Head of caudate nucleus (tissue), 42 donors: ENCODE measurements at places on chromosomes 7 and 10.

DNA sequence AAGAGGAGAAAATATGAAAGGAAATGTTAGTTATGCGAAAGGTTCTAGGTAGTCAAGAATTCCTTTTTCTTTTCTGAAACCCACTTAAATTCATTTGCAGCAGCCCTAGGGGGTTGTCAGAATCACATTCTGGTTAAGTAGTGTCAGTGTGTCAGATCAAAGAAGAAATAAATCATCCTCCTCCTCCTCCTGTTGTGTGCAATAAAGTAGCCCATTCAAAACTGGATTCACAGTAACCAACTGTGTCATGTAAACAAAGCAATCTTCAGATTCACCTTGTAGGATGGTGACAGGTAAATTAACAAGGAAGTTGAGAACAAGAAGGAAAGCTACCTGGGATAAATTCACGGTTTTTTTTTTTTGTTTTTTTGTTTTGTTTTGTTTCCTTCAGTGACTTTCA lies 127.5 kb downstream of the NSUN6 start:
- no peak for DNase-seq

- DNase-seq, result no peak
These were observed 456 bp upstream of the ACHE start for GRCh38 chr7:100895956-100896731.

GRCh38 chr7:158134824-158135223 lies 452.8 kb downstream of the PTPRN2 start:
- no peak for DNase-seq

DNA sequence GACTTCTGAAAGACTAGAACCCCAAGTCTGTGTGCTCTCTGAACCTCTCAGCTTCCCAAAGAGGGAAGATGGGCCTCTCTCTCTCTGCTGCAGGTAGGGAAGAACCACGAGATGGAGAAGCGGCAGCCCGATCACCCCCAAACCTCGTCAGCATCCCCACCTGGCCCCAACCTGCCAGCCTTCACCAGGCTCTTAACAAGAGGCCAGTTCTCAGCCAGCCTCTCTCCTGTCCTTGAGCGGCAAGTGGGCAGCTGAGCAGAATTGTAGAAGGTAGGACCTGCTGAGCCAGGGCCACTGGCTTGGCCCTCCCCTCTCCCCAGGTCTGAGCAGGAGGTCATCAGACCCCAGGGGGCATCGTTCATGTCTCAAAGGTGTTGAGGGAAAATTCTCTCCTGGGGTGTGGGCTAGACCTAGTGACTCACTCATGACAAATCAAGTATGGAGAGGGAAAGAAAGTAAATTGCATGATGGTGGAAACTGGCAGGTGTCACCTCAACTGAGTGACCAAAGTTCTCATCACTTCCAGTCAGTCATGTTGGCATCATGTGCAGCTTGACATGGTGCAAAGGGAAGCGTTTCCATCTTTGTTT lies 92.0 kb upstream of the GPR26 start:
- DNase-seq, result no peak

- DNase-seq, result no peak
These were observed 60.3 kb downstream of the AHCYL2 start for GRCh38 chr7:129285111-129285510.

DNA sequence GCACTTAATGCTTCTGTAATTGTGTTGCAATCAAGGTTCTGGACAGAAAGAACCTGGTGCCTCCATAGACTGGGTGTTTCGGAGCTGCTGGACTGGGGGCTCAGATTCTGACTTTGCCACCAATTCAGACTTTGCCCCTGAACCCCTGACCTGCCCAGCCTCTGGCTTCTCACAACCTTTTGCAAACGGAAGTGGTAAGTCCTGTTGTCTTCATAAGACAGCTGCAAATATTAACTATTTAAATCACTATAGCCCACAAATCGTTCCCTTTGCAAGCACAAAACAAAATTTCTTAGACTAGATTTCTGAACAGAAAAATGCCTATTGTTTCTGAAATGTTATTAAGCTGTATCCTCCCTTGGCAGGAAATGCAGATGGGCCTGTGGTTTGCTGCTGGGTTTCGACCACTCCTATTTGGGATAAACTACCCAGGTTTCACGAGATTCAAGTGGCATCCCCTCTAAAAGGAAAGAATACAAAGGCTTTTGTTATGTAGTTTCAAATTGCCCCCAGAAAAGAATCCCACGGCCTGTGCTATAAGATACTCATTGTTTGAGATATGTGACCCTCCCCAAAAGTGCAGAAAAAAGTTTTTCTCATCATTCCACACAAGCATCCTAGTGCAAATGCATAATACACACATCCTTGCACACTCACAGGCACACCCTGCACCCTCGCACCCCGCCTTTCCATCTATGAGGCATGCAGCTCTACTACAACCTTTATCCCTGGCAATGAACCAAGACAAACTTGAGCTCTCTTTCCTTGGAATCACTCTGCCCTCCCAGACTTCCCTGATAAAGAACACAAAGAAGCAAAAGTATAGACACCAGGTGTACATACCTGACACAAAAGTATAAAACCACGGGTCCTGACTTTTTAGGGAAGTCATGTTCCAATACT lies 209.1 kb downstream of the PRPF18 start:
- DNase-seq, result no peak

- DNase-seq, result peak; percentile 9
These were observed 44.2 kb downstream of the CAMK2B start for GRCh38 chr7:44280993-44281721.

- DNase-seq, result no peak
These were observed 59.9 kb downstream of the SLC29A4 start for GRCh38 chr7:5342631-5343030.

GRCh38 chr7:55521917-55522902 lies 50.1 kb downstream of the VOPP1 start:
- no peak for DNase-seq

- no peak for DNase-seq
These were observed 727 bp downstream of the RET start for GRCh38 chr10:43077421-43078171.

DNA sequence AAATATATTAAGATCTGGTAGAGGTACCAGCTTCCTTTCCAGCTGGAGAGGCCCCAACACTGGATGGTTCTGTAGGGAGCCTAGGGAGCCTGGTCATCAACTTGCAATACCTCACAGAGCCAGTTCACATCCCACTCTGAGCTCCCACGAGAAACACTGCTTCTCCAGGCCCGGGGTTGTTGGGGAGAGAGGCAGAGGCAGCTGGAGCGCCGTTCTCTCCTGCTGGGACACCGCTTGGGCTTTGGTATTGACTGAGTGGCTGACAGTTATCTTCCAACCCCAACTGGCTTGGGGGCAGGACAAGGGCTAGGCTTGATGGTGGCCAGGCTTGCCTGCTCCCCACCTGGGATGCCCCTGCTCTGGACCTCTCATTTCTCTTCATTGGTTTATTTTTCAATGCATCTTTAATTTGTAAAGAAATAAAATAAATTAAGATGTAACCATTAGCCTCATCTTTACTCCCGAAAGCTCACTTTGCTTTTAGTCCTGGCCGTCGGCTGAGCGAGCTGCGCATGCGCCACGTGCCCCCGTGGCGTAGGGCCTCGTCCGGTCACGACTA lies 10.0 kb upstream of the CHCHD1 start:
- DNase-seq, result peak; percentile 90

DNA sequence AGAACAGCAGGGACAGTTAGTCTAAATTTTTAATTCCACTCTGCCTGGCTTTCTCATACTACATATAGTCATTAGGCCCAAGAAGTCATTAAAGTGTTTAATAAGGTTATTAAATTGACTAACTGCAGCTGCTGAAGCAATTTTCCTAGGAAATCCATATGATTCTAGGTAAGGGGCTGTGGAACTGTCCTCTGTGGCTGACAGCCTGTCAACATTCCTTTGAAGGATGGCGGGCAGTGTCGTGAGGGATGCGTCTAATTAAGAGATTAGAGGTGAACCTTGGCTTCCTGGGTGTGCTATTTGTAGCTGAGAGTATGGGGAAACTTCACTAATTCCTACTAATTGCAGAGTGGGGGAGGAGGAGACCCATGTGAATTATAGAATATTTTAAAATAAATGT lies 64.6 kb downstream of the SNX10 start:
- no peak for DNase-seq

GRCh38 chr7:22137026-22137425 lies 191.3 kb upstream of the CDCA7L start:
- DNase-seq, result no peak

DNA sequence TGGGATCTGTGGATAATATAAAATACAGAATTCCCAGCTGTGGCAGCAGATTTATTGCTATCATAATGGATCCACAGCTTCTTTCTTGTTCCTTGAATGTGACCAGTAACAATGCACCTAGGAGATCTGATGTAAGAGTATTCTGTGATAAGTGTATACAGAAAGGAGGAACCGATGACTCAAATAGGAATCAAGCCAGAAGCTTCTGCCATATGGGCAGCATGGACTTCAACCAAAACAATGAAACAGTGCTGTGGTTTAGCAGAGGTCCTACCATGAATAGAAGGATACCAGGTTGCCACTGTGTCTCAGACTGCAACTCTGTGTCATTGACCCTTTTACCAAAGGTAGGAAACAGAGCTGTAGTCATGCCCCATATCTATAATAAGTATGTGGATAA lies 81.8 kb downstream of the PTPRZ1 start:
- DNase-seq, result no peak

GRCh38 chr7:134778941-134779740 lies at the start of gene CALD1:
Gene CALD1, plus strand, starts transcription at chr7:134779634. Its CDS starts 88,100 bp downstream, at chr7:134867734.
- peak; percentile 59 for DNase-seq

DNA sequence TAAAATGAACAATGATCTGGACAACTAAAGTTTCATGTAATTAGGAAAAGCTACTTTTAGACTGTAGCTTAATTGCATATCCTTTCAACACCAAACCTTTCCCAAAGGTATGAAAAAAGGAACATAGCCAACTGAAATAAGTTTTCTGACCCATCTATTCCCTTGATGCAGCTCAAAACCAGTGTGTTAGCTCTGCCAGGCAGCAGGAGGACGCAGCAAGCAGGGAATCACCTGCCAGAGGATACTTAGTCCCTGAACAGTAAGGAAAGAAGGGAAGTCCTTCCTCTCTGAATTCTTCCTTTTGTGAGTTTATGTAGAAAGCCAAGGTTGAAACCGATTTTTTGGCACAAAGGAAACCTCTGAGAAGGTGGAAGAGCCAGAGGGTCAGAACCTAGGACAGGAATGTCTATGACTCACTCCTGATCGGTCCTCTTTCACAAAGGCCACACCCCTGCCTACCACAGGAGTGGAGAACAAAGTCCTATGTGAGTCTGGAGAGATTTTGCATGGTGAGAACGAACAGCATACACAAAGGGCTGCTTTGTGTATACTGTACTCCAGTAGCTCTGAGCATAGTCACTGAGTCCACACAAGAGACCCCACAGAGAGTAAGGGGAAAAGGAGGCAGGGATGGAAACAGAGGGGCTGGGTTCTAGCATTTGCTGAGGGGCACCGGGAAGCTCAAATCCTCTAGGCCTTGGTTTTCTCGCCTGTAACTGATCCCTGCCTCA lies 68.8 kb upstream of the GSDME start:
- DNase-seq, result no peak

DNA sequence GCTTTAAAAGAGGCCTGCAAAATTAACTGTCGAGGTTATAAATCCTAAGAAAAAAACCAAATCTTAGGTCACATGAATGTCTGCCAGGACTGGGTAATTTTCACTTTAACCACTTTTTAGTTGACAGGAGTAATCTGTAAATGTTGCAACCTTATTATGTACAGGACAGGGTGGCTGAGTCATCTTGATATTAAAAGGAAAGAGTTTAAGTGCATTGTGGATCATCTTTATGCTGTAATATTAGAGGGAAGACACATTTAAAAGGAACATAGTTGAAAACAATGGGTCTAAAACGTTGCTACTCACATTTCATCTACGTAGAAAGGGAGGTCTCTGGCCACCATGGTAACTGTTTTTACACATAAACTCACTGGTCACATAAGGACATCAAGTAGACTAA lies 115.5 kb downstream of the LSMEM1 start:
- no peak for DNase-seq

- no peak for DNase-seq
These were observed 18.3 kb downstream of the STEAP1B start for GRCh38 chr7:22481726-22482125.

DNA sequence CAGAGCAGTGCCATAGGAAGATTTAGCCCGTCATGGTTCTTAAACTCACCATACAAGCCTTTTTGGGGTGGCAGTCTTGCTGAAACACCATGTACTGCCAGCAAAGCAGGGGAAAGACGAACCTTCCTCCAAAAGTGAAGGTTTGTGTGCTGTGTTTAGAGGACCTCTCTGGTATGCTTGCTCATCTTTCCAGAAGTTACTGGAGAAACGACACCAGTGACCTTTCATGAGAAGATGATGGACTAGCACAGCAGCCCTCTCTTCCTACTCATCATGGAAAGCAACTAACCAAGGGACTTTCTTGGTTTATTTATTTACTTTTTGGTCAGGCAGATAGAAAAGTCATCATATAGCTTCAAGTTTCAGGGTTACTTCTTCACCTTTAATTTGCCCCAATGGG lies 247.4 kb downstream of the PTEN start:
- DNase-seq, result no peak

GRCh38 chr7:157433628-157434027 lies 96.8 kb downstream of the DNAJB6 start:
- no peak for DNase-seq

GRCh38 chr7:29565982-29566746 lies 2.5 kb downstream of the PRR15 start:
- DNase-seq, result peak; percentile 21

DNA sequence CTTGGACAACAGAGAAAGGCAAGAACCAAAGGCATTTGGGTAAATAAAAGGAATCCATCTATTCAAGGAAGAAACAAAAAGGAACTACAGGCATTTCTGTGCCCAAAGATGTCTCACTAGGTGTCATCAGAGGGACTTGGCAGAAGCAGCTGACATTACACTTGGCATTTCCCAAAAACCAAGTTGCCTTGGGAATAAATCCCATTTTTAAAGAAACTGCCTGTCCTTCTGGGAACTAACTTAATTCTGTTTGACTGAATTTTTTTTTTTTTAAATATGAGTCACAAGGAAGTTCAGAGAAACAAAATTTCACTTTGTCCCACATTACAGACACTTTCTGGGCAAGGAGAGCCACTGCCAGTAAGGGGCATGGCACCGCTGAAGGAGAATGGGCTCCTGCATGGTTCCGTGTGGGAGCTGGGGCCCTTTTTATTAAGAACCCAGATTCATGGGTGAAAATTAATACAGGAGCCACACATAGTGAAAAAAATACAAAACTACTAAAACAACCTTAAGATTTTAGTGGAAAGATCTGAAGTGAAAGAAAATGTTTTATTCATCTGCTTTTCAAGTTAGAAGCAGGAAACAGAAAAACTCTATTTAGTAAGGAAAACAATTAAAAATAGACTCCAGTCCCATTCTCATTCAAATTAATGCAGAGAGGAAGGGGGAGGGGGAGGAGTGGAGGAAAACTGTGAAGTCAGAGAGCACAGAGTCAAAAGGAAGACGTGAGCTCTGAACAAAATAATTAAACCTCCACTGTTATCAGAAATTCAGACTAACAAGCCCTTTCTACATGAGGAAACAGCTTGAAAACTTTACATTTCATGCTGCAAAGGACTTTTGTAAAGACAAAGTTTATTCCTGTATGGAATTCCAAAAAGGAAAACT lies 118.4 kb upstream of the PDLIM1 start:
- DNase-seq, result peak; percentile 62

GRCh38 chr10:117160567-117160966 lies 22.5 kb upstream of the VAX1 start:
- no peak for DNase-seq

GRCh38 chr7:4134631-4135030 lies 547.5 kb upstream of the FOXK1 start:
- no peak for DNase-seq
